Central memory CD4-positive, alpha-beta T cell (primary cell): ENCODE measurements at places on chromosomes 12 and 14.

- DNase-seq: no peak
Observed at GRCh38 chr12:67391034-67391433, 121.9 kb downstream of the CAND1 start.

GRCh38 chr12:50387972-50388478, 8.4 kb downstream of the FAM186A start:
- DNase-seq: no peak

DNA sequence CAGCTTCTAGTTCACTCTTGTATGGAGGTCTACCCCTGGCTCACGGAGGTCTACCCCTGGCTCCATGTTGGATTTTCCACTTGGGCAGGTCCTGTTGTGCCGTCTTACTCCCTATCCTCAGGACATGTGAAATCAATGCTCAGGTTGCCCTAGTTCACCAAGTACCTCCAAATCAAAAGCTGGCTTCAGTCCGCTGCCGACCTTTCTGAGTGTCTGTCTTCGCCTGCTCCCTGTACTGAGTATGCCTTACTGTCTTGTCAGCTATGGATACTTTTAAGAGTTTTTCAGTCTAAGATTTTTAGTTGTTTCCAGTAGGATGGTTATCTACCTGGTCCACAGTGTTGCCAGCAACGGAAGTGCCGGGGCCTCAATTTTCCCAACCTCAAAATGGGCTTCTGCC, 40.1 kb upstream of the BCL11B start:
- no peak for DNase-seq

DNA sequence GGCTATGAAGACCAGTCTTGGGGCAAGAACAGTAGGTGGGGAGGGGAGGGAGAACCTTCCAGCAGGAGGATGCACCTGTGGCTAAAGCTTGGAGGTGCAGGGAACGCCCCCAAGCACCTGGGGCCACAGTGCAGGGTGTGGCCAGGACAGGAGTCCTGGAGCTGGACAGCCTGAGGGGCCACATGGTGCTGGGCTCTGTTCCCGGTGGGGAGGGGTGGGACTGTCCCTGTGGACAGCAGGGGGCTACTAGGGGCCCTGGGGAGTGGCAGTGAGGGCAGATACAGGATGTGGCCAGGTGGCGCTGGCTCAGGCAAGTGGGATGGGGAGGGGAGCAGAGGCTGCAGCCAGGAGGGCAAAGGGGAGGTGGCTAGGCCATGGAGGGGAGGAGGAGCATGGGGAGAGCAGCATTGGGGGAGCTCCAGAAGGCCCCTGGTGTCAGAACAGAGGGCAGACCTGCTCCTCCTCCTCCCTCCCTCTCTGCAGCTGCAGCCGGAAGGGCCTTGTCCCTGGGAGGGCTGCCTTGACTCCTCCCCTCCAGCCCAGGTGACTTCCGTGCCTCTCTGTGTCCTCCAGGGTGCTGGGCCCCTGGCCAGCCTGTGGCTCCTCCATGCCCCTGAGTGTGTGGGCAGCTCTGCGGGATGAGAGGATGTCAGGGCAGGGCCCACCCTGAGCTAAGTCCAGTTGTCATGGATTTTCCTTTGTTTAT, 68.4 kb upstream of the DLK1 start:
- DNase-seq: no peak

GRCh38 chr14:103518422-103519042, 4.1 kb downstream of the CKB start:
- DNase-seq: peak; percentile 30

GRCh38 chr12:92363295-92364146, 217.9 kb upstream of the BTG1 start:
- peak; percentile 60 for DNase-seq
